ENCODE measurements at places on chromosomes 12 and 14.

DNA sequence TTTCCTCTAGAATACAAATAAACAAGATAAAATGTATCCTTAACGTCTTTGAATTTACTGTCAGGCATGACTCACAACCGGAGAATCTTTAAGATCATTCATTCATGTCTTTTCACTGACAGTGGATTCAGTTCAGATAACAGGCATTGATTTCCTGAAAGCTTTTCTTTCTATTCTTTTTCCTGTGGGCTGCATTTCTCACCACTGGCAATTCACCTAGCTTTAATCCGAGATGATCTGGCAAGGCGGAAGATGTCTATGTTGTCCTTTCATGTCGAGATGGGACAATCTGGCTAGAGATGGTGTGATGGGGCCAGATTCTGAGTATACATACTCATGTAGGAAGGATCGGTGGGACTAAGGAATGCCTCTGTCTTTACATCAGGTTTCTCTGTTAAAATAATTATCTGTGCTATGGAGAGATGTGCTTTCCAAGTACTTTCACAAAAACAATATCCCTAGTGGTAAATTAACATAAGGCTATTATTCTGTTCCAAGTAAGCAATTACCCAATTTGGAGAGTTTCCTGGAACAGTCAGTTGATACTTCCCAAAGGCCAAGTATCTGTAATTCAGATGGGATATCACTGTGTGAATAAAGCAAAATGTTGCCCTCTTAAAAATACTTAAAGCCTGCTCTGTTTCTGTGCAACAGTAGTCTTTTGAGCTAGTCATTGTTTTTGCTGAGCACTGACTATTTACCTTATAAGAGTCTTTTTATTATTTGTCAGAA is 17.8 kb downstream of the ACSS3 start:
- DNase-seq: no peak

- DNase-seq: no peak
Measured at GRCh38 chr12:96070670-96071279, 35.4 kb upstream of the LTA4H start.

DNA sequence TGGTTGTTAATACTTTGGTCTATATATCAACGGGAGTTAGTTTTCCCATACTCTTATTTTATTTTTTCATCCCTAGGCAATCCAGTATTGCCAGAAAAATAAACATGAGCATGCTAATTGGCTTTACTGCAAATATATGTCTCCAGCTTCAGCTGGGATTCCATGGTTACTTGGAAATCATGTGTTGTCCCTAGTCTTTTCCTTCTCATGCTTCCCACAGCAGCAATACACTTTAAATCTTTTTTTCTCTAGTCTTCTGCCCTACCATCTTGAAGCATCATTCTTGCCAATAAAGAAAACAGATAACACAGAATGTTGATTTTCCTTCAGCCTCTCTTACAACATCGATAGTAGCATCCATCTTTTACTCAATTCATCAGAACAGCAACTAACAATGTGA is 60.2 kb downstream of the SLC2A13 start:
- DNase-seq: no peak

GRCh38 chr12:124698211-124698997 is 131.0 kb upstream of the NCOR2 start:
- DNase-seq: no peak

DNA sequence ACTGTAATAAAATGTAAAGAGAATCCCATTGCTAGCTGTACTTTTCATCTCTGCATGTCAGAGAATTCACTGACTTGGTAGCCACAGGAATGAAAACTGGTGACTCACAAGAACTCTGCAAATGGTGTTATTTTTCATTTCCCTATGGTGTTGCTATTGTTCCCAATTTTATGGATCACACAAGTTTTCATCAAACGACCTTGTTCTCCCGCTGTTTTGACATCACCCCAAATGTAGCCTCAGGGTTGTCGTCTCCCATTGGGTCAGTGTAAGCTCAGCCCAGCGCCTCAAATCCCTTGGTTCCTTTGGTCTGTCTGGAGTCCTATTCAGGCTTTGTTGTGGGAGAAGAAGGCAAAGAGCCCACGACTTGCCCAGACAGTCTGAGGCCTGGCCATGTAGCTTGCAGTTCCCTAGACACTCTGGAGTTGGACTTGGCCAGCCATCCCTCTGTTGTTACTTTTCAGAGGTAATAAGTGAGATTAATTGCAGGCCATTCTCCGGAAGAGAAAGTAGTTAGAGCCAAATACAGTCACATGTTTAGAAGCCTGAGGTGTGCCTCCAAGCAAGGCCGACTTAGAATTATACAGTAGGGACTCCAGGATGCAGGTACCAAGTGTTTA is 159.2 kb downstream of the TGFB3 start:
- no peak for DNase-seq

- DNase-seq: no peak
Measured at GRCh38 chr12:1502831-1503230, 91.5 kb downstream of the FBXL14 start.

GRCh38 chr14:65224799-65225198 is 122.5 kb upstream of the MAX start:
- no peak for DNase-seq

- no peak for DNase-seq
Measured at GRCh38 chr12:27960821-27961220, 11.7 kb downstream of the PTHLH start.

GRCh38 chr12:12812174-12812573 is 972 bp upstream of the DDX47 start:
- DNase-seq: no peak

DNA sequence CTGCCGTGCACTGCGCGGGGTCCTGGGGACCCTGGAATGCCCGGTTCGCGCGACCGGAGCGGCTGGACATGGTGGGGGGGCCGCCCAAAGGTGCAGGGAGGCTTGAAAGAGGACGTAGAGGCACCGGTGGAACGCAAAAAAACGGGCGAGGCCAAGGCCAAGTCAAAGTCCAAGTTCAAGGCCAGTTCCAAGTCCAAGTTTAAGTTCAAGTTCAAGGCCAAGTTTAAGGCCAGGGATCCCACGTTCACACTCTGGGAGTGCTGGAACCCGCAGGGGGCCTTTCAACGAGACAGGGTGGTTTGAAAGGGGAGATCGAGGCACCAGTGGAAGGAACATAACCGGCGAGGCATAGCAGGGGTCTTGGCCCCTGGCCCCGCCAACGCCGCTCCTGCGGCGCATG is 317.6 kb downstream of the ALG10 start:
- DNase-seq: no peak

DNA sequence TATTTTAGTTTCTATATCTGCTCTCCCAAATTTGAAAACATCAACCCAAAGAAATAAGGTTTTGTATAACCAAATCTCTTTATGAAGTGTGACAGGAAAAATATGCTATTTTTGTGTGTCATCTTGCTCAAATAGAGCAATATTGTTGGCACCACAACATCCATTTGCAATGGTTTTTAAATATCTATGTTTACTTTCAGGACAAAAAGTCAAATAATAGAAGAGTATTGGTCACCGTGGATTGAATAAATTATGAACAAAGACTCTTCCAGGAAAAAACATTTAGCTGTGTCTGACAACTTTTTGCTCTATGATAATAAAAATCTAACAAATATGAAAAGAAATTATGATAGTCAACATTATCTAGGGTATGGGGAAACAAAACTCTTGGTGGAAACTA is 439.2 kb downstream of the BTG1 start:
- no peak for DNase-seq

GRCh38 chr12:19181666-19182426 is 52.3 kb downstream of the PLEKHA5 start:
- no peak for DNase-seq

GRCh38 chr14:69613312-69614073 is 2.1 kb downstream of the SUSD6 start:
- DNase-seq: no peak

DNA sequence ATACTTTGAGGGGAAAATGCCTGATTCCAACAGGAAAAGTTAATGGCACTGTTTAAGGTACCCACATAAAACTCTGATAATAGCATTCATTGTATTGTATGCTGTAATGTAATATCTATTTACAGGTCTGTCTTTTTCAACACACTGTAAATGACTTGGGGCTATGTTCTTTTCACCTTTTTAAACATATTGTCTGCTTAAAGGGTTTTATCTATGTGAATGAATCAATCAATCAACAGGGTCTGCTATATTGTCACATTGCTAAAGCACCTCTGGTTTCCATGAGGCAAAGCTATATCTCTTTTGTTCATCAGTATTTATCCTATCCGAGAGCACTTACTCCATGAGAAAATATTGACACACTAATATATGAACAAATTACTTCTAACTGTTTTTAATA is 288.0 kb downstream of the SLC6A15 start:
- no peak for DNase-seq

- no peak for DNase-seq
Measured at GRCh38 chr14:40842816-40843215, 763.9 kb upstream of the LRFN5 start.

- no peak for DNase-seq
Measured at GRCh38 chr12:8475508-8476203, 19.9 kb downstream of the CLEC6A start.

DNA sequence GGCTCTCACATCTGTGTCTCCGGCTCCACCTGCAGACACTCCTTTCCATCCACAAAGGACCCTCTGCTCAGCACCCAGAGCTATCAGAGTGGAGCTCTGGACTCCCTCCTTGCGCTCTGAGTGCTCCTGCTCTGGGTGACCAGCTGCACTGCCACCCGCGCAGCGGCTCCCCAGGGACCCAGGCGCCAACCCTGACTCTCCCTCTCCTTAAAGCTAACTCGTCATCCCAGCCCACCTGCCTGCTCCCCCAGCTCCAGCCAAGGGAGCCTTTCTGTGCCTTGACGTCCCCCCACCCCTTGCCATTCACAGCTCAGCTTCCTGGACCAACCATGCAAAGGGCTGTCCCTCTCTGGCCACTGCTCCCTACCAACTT is 99.0 kb downstream of the SETD3 start:
- no peak for DNase-seq

- no peak for DNase-seq
Measured at GRCh38 chr14:46279327-46279726, 372.3 kb downstream of the RPL10L start.

- no peak for DNase-seq
Measured at GRCh38 chr14:95480109-95480886, 36.2 kb downstream of the SYNE3 start.

DNA sequence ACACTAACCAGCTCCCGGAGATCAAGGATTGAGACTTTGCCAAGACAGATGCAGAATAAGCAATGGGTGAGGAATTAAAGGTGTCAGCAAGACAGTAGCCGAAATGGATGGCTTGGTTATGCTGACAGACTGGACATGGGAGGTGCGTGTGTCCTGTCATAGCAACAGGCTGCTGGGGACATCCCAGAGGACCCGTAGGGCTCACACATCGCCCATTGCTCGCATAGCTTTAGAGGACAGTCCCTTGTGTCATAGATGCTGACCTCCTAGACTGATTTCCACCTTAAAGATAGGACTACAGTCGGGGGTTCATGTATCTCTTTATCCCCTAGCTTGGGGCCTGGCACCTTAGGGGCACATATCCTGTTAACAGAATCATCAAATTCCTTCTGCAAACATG is 324.5 kb downstream of the MED13L start:
- DNase-seq: no peak

- no peak for DNase-seq
Measured at GRCh38 chr14:35747379-35747778, 61.7 kb downstream of the RALGAPA1 start.

GRCh38 chr14:47252802-47253201 is 422.6 kb downstream of the MDGA2 start:
- DNase-seq: no peak

- DNase-seq: no peak
Measured at GRCh38 chr12:105659355-105660075, 329.0 kb downstream of the C12orf75 start.

DNA sequence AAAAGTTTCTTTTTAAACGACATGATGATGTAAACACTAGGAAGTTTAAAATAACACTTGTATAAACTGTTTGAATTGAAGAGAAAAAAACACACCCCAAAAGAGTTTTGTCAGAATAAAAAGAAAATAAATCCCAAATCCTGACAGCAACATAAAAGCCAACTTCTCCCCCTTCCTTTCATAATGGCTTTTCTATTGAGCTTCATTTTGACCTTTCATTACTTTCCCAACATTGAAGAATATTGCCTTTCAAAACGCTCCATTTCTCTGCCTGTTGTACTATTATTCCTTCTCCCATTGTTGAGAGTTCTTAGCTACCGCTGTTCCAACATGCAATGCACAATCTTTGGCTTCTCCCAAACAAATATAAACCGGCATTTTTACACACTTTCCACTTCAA is 448.5 kb downstream of the BCAT1 start:
- DNase-seq: no peak

GRCh38 chr12:103105971-103106597 is 148.6 kb downstream of the ASCL1 start:
- DNase-seq: no peak

DNA sequence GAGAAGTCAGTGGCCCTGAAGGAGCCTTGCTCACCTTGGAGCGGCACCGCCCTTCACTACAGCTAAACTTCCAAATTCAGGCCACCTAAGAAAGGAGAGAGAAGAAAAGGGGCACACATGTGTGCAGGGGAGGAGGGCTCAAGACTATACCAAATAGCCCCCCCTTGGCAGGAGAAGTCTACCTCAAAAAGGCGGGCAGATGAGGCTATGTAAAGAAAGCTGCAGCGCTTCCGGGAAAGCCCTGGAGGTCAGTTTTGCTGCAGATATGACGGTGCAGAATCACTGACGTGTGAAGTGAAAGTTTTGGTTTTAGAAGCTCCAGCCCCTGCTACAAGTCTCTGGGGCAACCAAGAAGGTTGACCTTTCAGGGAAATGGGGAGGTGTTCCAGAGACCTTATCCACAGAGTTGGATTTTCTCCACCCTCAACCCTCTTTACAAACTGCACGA is 48.2 kb upstream of the PNMA1 start:
- no peak for DNase-seq

DNA sequence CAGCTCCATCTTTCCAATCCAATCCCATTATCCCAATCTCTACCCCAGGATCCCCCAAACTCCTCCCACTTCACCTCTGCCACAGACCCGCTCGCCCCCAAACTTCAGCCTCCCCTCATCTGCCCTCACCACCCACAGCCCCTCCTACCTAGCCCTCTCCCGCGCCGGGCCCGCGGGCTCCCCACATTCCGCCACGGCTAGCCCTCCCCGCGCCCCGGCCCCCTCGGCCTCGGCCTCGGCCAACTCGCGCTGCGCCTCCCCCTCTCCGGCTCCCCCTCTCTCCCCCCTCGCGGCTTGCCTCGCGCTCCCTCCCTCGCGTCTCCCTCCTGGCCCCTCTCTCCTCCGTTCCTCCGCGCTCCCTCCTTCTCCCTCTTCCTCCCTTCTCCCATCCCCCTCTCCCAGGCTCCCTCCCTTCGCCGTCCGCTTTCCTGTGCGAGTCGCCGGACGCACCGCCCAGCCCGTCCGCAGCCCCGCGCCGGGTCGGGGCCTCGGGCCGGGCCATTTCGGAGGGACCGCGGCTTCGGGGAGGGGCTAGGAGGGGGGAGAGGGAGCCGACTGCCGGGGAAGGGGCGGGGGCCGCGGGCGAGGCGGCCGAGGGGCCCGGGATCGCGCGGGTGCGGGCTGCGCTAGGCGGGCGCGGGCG is at the start of gene ATN1:
Gene ATN1, plus strand, starts transcription at position 581 of the 643 bp plus-strand sequence. CDS start 6,043 bp downstream, outside the sequence.
- DNase-seq: no peak

GRCh38 chr14:84927096-84927827 is 602.7 kb upstream of the FLRT2 start:
- no peak for DNase-seq
